ENCODE measurements at places on chromosomes 5 and 9. TPM values are rescaled to one million over a fixed set of nuclear protein-coding genes. Genes with fewer than 3 reads are reported as not detected.

Gene PRDM9
- total RNA-seq = not detected

Gene ESM1
- 0.37 TPM for total RNA-seq

Gene CDKN2A
- total RNA-seq = 5.8 TPM

Gene PCDHGA4
- 0.57 TPM for total RNA-seq

Gene SLC36A3
- total RNA-seq = not detected

Gene GPR151
- not detected for total RNA-seq

Data from activated T-helper 2 cell treated with anti-CD3 and anti-CD28 coated beads, Interferon-gamma antibody, Interleukin-2, Interleukin-4, amounts not matched to agents 10 μg/mL and 5 μg/mL and 100 μg/mL, durations not matched to agents 14 hours and 24 hours and 36 hours (primary cell).